ENCODE measurements at places on chromosomes 13 and 19.
A peak's percentile ranks its signal among the peaks of the same experiment; 100 is the strongest.

DNA sequence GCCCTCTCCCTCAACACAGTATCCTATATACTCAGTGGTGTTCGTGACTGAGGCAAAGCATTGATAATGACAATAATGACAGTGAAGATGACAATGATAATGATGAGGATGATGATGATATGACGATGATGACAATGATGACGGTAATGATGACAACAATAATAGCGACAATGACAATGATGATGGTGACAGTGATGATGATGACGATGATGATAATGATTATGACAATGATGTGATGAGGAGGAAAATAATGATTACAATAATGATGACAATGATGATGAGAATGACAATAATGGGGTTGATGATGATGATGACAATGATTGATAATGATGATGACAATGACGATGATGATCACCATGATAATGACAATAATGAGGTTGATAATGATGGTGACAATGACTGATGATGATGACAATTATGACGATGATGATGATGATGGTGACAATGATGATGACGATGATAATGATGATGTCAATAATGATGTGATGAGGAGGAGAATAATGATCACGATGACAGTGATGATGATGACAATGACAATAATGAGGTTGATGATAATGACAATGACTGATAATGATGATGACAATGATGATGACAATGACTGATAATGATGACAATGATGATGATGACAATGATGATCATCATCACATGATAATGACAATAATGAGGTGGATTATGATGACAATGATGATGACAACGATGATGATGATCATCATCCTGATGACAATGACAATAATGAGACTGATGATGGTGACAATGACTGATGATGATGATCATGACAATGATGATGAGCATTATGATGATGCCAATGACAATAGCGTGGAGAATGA is 16.7 kb downstream of the ELSPBP1 start:
- DNase-seq = no peak

- DNase-seq = no peak
These were observed 29.4 kb upstream of the GTF3A start for GRCh38 chr13:27395007-27395510.

DNA sequence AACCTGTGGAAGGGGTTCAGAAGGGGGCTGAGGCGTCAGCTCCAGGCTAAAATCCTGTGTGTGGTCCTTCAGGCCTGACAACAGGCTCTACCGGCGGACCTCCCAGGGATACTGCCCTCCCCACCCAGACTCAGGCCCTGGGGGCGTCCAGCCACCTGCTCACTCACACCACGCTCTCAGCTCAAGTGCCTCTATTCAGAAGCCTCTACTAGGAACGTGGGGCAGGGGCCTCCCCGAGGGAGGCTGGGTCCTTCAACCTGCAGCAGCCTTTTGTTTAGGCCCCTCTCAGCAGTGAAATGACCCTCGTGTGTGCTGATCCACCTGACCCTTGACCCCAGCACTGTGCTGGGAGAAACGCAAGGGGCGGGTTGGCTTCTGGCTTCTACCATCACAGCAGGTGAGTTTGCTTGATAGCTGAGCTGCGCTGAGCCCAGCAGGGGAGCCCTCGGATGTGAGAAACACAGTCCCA is 10.6 kb downstream of the PLPP2 start:
- peak; percentile 89 for DNase-seq

DNA sequence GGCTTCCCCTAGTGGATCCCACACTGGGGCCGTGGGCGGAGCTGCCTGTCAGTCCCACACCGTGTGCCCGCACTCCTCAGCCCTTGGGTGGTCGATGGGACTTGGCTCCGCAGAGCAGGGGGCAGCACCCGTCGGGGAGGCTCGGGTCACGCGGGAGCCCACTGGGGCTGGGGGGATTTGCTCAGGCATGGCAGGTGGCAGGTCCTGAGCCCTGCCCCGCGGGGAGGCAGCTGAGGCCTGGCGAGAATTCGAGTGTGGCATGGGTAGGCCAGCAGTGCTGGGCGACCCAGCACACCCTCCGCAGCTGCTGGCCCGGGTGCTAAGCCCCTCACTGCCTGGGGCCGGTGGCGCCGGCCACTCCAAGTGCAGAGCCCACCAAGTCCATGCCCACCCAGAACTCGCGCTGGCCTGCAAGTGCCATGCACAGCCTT is 481.7 kb upstream of the PRR20A start:
- no peak for DNase-seq

DNA sequence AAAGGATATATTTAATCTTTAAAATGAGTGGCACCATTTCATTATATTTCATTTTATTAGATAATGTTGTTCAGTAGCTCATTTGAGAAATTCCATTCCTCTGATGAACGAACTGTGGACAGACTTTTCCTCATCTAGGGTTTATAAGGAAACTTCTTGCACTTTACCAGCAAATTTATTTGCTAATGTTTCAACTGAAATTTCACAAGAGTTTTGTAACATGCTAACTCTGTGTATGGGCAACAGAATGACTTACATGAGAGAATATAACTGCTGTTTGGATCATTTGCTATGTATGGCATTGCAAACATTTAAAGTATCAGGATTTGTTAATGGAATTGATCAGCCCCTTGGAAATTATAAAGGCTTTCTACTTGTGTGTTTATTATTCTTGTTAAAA is 3.7 kb upstream of the IRS2 start:
- no peak for DNase-seq

DNA sequence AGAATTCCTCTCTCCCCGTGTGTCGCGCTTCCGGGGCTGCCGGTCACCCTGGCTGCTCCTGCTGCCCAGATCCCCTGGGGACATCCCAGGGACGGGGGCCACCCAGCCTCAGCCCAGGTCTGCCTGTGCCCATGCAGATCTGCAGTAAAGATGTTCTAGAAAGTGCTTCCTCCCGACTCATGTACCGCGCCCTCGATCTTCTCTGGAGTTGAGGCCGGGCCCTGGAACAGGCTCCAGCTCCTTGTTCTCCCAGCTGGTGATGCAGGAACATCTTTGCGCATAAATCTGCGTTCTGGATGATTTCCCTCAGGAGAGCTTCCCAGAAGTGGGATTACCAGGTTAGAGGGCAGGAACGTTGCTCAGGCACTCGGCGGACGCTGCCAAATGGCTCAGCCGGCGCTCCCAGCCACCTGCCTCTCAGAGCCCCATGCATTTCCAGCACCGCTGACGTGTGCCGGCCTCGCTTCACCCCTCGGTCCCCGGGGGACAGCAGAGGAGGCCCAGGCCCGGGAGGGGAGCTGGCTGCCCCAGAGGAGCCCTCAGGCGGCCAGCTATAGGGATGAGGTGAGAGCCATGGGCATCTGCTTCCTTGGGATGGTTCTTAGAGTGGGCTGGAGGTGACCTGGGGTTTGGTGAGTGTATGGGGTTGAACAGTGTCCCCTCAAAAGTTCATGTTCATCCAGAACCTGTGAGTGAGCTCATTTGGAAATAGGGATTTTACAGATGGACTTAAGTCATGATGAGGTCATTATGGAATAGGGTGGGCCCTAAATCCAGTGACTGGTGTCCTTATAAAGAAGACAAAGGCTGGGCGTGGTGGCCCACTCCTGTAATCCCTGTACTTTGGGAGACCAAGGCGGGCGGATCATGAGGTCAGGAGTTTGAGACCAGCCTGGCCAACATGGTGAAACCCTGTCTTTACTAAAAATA is 42.6 kb downstream of the CRTC1 start:
- no peak for DNase-seq

- no peak for DNase-seq
These were observed 812.7 kb upstream of the MIR17HG start for GRCh38 chr13:90534617-90535370.

- no peak for DNase-seq
These were observed 55.3 kb downstream of the FRY start for GRCh38 chr13:32086791-32087441.

DNA sequence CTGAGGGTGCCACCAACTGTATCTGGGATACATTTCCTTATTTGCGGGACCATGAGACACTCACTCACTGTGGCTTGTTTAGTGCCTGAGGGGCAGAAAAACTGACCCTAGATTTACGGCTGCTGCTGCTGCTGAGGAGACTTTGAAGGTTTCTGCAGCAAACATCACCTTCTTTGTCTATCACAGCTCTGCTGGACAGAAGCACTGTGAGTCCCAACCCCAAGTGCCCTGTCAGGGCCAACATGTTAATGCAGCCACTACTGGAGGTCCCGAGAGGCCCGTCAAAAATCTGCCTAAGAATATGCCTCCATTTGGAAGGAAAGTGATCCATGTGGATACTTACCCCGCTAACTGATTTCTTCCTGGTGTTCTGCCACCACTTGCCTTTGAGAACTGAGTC is 37.3 kb upstream of the UBL3 start:
- no peak for DNase-seq

- no peak for DNase-seq
These were observed 24.5 kb downstream of the CRYL1 start for GRCh38 chr13:20501120-20501519.

DNA sequence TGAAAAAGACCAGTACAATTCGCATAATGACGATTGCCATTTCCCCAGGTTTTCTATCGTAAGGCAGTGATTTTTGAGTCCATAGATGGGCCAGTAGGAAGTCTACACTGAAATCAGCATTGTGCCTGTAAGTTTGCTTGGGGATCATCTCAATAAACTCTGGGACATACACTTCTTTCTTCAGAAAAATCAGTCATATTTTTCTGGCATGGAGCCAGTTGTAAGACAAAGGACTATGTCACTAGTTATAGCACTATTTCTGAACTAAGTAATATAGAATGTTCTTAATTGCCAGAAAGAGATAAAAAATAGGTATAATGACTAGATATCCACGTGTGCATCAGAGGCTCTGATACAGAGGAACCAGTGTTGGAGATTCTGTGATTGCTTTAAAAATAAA is 243.5 kb downstream of the LMO7 start:
- no peak for DNase-seq

GRCh38 chr13:113759525-113760137 is 605 bp downstream of the TMEM255B start:
- peak; percentile 31 for DNase-seq

DNA sequence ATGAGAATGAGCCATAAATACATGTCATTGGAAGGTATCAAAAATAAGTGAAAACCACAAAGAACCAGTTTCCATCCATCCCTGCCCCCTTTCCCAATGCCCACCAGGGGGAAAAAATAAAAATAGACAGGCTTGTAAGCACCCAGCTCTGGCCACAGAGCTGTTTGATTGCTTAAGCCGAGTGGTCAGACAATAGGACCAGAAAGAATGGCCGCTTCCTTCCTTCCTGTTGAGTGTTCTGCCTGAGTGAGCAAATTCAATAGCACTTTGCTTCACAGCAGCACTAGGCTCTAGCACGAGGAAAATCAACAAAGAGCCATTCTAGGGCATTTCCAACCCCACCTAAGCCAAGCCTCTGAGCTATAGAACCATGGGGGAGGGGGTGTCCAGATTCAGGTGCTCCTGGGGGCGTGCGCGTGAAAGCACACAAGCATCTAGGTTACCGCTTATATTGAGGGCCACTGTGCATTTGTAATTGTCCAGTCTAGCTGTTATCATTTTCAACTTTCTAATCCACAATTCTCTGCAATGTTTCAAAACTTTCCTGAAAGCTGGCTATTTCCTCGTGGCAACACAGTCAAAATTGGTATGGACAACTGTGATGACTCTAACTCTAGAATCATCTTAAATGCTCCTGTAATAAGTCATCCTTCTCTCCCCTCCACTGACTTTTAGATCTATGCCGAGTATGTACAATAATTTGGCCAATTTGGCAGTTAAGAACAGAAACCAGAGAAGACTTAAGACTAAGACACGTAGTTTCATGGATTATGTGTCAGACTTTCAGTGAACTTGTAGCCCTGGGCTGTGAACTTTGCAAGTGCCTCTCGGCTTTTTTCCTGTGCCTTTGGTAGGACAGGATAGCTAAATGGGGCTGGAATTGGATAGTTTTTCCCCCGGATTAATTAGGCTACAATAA is 64.3 kb downstream of the SPRY2 start:
- DNase-seq = peak; percentile 77

DNA sequence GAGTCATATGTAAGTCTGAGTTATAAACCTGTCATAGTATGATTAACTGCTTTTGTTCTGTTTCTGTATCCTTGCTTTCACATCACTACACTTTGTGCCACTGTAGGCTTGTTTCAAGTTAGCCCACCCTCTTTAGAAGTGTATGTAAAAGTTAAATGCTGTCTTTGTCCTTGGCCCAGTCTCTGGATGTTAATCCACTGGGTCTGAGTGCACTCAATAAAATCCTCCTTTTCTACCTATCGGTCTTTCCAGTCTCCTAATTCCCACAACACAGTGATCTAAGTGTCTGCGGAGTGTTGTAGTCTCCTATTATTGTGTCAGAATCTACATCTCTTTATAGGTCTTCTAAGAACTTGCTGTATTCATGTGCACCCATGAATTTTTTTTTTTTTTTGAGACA is 14.1 kb downstream of the ZNF429 start:
- no peak for DNase-seq

- no peak for DNase-seq
These were observed 253.2 kb downstream of the SUCLA2 start for GRCh38 chr13:47747901-47748300.

DNA sequence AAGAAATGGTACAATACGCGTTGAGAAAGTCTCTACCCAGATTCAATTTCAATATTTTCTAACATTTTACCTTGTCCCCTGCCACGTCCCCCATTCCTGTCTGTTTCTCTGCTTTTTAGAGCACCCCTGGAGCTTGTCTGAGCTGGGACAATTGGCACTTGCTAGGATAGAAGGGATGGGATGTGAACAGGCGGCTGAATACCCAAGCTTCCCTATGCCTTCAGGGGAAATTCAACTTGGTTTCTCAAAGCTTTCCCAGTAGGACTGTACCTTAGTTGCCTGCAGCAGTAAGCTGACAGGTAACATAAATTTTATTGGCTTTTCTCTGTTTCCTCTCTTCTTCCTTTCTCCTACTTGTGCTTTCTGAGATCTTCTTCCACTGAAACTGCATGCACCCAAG is 1663.3 kb downstream of the EFNB2 start:
- no peak for DNase-seq

- no peak for DNase-seq
These were observed 835 bp downstream of the RSPH6A start for GRCh38 chr19:45814166-45814780.

DNA sequence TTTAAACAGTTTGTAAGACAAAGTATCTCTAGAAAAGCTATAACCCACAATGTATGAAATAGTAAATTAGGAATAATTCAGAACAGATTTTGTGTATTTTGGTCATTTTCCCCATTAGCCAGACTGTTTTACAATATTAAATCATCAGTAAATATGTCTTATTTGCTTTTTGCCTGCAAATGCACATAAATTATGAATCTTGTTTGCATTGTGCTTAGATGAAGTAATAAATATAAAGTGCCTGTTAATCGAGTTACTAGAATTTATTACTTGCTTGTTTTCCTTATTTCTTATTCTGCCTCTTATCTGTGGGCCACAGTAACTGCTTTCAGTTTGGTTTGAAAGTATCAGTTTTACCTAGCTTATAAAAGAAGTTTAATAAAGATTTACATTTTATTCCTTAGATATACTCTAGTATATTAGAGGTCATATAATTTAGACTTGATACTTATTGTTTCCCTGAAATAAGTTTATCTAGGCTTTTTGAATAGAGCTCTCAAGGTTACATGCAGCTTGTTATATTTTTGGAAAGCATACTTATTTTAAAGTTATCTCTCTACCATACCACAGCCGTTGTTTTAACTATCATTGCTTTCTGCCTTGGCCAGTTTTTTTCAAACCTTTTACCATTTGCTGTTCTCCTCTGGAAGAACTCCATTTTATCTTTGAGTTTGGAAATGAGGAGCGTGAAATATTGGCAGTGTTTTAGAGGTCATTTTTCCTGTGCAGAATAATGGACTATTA is 238.0 kb downstream of the NBEA start:
- DNase-seq = no peak

- DNase-seq = no peak
These were observed 760 bp downstream of the ZNF91 start for GRCh38 chr19:23394511-23394910.

Data from NCI-H1417 treated with DMSO at 0.1 percent for 48 hours (cell line).